AG20443 (cell line): ENCODE measurements at places on chromosomes 12 and 14.

DNA sequence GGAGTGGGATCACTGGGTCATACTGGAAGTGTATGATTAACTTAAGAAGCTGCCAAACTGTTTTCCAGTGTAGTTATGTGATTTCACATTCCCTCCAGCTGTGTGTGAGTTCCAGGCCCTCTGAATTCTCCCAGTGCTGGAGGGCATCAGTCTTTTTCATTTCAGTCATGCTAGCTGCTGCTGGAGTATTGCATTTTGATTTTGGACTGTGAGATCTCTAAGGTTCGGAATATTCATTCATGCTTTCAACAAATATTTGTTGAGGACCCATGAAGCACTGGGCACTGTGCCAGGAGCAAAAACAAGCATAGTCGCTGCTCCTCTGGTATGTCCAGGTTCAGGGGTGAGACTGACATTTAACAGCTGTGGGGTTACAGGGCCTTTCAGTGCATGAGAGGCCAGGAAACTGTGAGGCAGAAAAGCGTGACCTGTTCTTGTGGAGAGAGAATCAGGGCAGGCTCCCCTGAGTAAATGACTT, 133.2 kb downstream of the SCARB1 start:
- no peak for DNase-seq

DNA sequence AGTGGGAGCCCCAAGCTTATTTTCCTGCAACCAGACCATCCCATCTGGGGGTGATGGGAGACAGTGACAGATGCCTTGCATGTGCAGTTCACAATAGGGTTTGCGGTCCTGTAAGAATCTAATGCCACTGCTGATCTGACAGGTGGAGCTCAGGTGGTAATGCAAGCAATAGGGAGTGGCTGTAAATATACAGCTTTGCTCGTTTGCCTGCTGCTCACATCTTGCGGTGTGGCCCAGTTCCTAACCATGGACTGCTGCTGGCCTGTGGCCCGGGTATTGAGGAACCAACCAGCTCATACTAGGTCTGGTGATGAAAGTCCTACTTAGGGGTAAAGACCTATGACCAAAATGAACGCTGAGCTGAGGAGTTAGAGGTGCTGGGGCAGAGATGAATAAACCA, 36.1 kb upstream of the CCDC88C start:
- no peak for DNase-seq

DNA sequence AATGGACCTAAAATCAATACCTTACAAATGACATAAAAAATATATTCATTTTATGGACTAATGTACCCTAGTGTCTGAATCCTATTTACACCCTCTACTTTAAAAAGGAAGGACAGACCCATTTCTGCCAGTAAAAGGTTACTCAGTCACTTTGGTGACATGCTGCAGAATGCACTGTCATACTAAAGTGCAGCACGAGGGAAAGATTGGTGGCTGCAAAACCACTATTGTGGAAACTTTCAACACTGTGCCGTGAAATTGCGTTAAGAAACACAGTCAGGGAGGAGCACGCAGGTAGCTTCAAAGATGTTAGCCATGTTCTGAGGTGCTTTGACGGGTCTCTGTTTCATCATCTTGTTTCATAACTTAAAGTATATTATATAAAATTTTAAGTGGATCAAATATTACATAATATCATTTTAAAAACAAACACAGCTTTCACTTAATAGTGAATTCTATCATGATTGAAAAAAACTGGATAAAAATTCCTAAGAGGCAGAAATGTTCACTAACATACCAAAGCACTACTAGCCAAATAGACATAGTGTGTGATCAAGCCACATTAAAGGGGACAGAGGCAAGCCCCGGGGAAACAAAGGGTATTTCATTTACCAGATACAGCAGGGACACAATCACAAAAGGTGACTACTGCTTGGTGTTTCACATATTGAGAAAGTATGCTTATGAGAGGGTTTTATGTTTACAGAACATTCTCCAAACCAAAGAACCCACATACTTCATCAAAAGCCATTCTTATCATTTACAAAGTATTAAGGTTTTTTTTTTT, 330.8 kb upstream of the SOX5 start:
- no peak for DNase-seq

DNA sequence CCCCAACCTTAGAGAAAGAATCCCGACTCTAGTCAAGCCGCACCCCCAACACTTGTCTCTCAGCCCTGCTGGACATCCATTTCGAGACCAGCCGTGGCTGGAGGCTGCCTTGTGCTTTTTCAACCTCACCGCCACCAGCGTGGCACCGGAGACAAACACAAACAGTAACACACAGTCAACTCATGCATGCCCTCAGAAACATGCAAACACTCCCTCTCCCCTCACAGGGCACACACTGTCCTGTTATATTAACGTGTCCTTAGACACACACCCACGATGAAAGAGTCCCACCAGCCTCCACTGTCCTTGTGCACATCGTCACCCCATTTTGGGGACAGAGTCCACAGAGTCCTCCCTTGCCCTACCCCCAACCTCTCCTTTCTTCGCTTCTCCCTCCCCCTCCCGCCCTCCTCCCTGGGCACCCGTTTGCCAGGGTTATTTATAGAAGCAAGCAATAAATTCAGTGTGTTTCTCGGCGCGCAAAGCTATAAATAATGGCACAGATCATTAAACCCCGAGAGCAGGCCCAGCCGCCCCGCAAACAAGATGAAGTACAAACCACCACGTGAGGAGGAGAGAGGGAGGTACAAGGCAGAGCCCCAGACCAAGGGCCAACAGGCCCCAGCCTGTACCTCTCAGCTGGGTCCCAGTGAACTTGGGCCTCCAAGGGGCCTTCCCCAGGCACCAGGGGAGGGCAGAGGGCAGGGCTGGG, 27.9 kb downstream of the SMUG1 start:
- no peak for DNase-seq

DNA sequence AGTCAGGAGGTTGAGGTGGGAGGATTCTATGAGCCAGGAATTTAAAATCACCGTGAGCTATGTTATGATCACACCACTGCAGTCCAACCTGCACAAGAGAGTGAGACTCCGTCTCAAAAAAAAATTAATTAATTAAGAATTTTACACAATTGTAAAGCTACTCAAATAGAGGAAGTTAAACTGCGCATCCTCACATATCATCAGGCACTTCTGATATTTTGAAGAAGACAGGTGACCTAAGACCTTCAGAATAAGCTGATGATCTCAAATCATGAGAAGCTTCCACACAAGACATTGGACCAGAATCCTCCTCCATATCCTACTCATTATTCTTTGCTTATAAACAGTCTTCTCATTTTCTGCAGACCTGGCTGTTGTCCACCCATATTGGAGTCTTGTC, 800.9 kb downstream of the TMEM121 start:
- DNase-seq: no peak

- DNase-seq: no peak
Observed at GRCh38 chr14:89391123-89391522, 25.9 kb downstream of the FOXN3 start.

- no peak for DNase-seq
Observed at GRCh38 chr14:30355431-30355913, 203.5 kb upstream of the G2E3 start.

GRCh38 chr14:71246539-71246938, 339.3 kb downstream of the PCNX1 start:
- DNase-seq: no peak

GRCh38 chr14:39232554-39233415, 930 bp upstream of the MIA2 start:
- peak; percentile 76 for DNase-seq

GRCh38 chr14:65025818-65026217, 39.1 kb downstream of the FNTB start:
- DNase-seq: no peak

- DNase-seq: no peak
Observed at GRCh38 chr14:43872222-43872621, 634.9 kb downstream of the FSCB start.

GRCh38 chr12:101027200-101027599, 182.8 kb downstream of the SLC5A8 start:
- no peak for DNase-seq

DNA sequence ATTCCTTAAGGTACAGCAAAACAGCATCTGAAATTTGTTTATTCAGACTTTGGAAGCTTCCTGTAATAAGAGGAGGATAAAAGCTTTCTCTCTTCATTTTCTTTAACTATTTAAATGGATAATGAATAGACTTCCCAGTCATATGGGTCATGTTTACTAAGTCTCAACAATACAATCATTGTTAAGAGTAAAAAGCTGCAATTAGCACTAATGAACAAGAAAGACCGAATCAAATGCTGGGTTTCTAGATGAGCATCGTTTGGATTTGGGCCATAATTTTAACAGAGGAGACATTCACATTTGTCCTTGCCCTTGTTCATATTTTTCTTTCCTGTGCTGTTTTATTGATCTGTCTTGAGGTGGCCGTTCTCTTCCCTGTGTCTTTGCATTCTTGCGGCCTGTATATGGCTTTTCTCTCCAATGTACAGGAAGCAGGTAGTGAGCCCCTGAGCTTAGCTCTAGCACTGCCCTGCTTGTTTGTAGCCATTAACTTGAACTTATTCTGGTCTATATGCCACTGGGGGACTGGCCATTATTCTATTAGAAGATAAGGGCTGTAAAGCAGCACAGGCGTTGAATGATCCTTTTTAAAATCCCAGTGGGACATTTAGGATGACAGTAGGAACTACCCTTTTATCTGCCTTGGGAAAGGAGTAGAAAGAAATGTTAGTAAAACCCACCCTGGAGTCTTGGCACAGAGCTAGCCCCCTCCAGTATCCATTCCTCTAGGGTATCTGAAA, 34.6 kb downstream of the ABHD12B start:
- no peak for DNase-seq

GRCh38 chr12:92488735-92489134, 214.1 kb upstream of the PLEKHG7 start:
- DNase-seq: no peak

GRCh38 chr12:100184549-100185145, 16.0 kb upstream of the ACTR6 start:
- no peak for DNase-seq
